Thoracic aorta (tissue), 2 donors: ENCODE measurements at places on chromosomes 1 and 21. TPM values are rescaled to one million over a fixed set of nuclear protein-coding genes. Genes with fewer than 3 reads are reported as not detected.

DNA sequence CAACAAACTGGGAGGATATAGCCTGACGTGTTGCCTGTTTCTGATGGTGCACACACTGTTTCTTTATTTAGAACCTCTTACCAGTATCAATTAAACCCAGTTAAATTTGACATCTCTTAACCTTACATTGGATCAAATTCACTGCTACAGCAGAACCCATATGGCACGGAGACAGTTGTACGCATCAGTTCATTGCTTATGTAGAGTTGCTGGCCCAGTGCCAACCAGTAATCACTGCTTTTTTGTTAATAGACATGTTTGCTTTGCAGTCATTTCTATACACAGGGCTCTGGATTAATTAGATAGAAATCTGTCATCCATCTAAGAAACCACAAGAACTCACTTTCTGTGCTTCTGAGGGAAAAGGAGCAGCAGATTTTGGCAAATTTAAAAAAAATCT lies 154.0 kb downstream of the RWDD3 start:
- H3K4me3 ChIP-seq, result no peak overlapping the region
- H3K36me3 ChIP-seq, result no peaks in the 10 kb centered on the region
- no peak for DNase-seq
- no peaks in the 10 kb centered on the region for H3K4me1 ChIP-seq
- no peaks in the 10 kb centered on the region for H3K27me3 ChIP-seq

- no peaks in the 10 kb centered on the region for H3K27me3 ChIP-seq
- H3K36me3 ChIP-seq, result no peaks in the 10 kb centered on the region
- H3K27ac ChIP-seq, result no peak overlapping the region
- no peak overlapping the region for H3K4me3 ChIP-seq
Measured at GRCh38 chr1:80218112-80218511, 1211.6 kb upstream of the ADGRL4 start.

DNA sequence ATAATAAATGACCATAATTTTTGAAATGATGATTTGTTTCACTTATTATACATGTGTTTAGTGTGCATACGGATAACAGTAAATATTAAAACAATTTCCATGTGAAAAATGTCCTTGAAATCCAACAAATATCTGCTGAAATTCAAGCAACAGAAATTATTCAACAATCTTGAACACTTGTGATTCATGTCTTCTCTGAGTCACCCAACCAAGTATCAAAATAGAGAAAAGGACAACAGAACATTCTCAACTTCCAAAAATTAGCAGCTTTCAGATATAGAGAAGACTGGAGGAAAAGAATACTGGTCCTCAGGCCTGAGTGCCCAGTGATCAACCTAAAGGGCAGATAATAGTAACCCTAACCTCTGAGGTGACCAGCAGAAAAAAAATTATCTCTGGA lies 90.8 kb downstream of the VAV3 start:
- no peaks in the 10 kb centered on the region for H3K27me3 ChIP-seq
- H3K4me1 ChIP-seq, result no peaks in the 10 kb centered on the region
- H3K27ac ChIP-seq, result no peak overlapping the region
- no peak for DNase-seq
- H3K36me3 ChIP-seq, result no peaks in the 10 kb centered on the region

DNA sequence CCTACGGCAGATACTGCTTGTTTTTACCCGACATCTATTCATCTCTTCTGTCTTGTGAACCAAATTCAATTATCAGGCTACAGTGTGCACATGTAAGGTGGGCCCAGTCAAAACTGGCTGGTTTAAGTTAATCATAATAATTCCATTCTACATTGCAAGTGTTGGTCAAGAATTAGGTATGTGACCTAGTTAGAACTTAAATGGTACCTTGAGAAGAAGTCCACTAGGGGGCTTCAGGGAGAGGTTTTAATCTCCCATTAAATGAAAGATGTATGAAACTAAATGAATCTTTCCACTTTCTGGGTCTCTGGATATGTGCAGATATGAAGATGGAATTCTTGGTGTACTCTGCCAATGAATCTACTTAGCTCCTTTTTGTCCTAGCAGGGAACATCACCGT lies 187.1 kb downstream of the CDC42BPA start:
- peaks cover 12% of the 10 kb centered on the region for H3K4me1 ChIP-seq
- DNase-seq, result no peak
- no peak overlapping the region for H3K27ac ChIP-seq
- no peaks in the 10 kb centered on the region for H3K36me3 ChIP-seq
- H3K27me3 ChIP-seq, result no peaks in the 10 kb centered on the region
- H3K4me3 ChIP-seq, result no peak overlapping the region

DNA sequence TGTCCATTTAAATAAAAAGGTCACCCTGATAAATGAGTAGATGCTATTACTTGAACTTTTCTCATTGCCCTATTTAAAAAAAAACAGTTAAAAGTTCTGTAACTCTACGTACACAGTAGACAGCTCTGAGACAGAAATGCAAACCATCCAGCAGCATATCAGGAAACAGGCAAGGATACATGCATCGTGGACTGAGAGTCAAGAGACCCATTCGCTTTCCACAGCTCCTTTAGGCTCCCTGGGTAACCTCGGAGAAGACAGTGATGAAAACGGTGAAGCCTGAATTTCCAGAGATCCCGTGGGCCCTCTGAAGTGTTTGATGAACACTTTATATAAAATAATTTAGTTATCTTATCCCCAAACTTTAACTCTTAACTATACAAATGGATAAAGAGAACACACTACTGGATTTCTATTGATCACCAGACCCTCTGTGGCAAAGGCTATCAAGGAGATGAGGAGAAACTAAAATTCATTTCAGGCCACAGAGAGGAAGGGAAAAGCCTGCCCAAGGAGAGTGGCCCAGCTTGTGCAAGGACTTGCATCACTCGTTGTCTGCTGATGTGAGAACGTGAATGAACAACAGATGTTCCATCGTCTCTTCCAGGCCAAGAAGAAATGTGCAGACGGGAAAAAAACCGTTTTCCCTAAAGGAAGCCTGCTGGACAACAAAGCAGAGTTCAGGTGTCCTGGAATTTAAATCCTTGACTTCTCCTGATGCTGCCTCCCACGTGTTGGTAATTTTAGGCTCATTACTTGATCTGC lies 131.0 kb downstream of the TGFBR3 start:
- H3K27ac ChIP-seq, result no peak overlapping the region
- DNase-seq, result no peak
- H3K36me3 ChIP-seq, result no peaks in the 10 kb centered on the region
- H3K4me3 ChIP-seq, result no peak overlapping the region

DNA sequence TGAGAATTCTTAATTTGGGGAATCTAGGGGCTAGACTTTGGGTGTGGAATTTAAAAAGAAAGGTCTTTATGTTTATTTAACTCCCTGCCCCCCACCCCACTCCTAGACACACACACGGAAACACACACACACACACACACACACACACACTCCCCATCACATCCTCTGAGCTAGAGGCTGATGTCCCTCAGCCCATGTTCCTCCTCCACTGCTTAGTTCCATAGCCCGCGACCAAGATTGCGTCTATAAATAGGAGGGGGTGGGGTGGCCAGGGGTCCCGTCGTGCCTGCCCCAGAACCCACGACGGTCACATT lies 655 bp upstream of the KIRREL1 start:
- peaks cover 38% of the 10 kb centered on the region for H3K4me1 ChIP-seq
- DNase-seq, result no peak
- no peaks in the 10 kb centered on the region for H3K27me3 ChIP-seq
- peak overlapping the region; percentile 95 for H3K4me3 ChIP-seq
- H3K36me3 ChIP-seq, result no peaks in the 10 kb centered on the region

DNA sequence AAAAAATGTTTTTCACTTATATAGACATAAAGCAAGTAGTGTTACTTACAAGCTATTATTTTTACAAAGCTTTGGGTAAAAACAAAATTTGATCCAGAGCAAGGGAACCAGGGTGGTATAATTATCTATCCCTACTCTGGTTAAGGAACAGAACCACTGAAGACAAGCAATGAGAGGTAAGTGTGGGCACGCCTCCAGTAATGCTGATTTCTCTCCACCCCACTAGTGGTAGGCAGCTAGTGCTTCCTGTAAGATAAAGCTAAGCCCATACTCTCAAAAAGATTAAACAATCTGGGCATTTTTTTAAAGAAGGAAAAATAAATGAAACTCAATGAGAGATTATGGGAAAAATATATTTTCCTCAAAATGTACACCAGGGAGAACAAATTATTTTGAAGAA lies 22.1 kb downstream of the TFB2M start:
- H3K36me3 ChIP-seq, result peaks cover 12% of the 10 kb centered on the region
- H3K4me1 ChIP-seq, result no peaks in the 10 kb centered on the region
- no peak overlapping the region for H3K4me3 ChIP-seq
- H3K27me3 ChIP-seq, result no peaks in the 10 kb centered on the region
- no peak overlapping the region for H3K27ac ChIP-seq

GRCh38 chr1:113141650-113142473 lies 68.9 kb downstream of the LRIG2 start:
- no peak for DNase-seq
- H3K36me3 ChIP-seq, result no peaks in the 10 kb centered on the region
- no peaks in the 10 kb centered on the region for H3K27me3 ChIP-seq
- no peak overlapping the region for H3K27ac ChIP-seq
- H3K4me3 ChIP-seq, result no peak overlapping the region

The TMEM82 gene
- total RNA-seq, result not detected

The TNFRSF1B gene
- total RNA-seq, result 59.7 TPM

The USH2A gene
- not detected for total RNA-seq

The LIPI gene
- not detected for total RNA-seq
